ENCODE measurements at places on chromosomes 6 and 20.

- DNase-seq = no peak
Measured at GRCh38 chr20:31605902-31606803, 1.1 kb downstream of the ID1 start.

DNA sequence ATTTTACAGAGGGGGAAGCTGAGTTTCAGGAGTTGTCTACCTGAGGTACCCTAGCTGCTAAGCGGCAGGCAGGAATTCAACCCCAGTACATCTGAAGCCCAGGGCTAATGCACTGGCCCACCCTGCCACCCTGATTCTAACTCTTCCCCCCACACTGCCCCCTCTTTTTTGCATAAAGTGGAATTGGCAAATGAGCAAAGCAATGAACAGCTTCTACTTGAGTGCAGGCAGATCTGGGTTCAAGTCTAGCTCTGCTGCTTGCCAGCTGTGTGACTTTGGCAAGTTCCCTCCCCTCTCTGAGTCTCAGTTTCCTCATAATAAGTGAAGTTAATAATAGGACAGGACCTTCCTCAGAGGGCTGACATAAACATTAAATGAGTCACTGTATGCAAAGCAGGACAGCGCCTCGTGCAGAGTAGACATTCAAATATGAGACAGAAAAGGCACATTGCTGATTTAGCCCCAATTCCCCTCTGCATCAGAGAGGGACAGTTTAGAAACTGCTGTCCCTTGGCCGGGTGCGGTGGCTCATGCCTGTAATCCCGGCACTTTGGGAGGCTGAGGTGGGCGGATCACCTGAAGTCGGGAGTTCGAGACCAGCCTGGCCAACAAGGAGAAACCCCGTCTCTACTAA is 4.7 kb downstream of the ADA start:
- no peak for DNase-seq

DNA sequence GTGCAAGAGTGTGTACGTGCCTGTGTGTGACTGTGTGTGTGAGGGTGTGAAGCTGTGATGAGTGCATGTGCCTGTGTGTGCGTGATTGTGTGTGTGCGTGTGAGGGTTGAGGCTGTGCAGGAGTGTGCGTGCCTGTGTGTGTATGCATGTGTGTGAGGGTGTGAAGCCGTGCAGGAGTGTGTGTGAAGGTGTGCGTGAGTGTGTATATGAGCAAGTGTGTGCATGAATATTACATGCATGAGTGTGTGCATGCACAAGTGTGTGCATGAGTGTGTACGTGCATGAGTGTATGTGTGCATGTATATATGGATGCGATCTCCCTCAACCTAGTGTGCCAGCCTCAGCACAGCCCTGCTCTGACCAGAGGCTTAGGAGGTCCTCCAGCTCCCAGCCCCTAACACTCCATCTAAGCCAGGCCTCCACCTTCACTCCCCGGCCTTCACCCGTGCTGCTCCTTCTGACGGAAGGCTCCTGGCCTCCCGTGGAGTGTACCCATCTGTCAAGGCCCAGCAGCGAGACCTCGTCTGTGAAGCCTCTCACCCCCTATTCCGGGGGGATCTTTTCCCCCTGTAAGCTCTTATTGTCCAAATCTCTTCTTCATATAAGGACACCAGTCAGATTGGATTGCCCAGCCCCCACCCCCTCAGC is 19.9 kb upstream of the PHACTR3 start:
- DNase-seq = no peak

DNA sequence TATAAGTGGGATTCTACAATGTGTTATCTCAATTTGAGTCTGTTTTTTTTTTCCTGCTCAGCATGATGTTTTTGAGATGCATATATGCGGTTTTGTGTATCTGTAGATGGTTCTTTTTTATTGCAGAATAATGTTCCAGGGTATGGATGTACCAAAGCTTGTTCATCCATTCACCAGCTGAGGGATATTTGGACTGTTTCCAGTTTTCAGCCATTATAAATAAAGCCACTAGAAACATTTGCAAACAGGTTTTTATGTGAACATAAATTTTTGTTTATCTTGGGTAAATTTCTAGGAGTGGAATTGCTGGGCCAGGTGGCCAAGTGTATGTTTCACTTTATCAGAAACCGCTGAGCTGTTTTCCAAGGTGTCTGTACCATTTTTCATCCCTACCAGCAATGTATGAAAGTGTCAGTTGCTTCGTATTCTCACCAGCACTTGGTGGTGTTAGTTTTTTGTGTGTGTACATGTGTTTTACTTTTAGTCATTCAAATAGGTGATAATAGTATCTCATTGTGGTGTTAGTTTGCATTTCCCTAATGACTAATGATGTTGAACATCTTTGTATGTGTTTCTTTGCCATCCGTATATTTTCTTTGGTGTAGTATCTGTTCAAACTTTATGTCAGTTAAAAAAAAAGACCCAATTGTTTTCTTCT is 124.2 kb downstream of the CEBPB start:
- no peak for DNase-seq

- DNase-seq = no peak
Measured at GRCh38 chr6:151475653-151476523, 17.9 kb upstream of the CCDC170 start.

- no peak for DNase-seq
Measured at GRCh38 chr6:126204126-126204525, 135.8 kb upstream of the CENPW start.

- DNase-seq = no peak
Measured at GRCh38 chr6:130057495-130057894, 39.1 kb downstream of the L3MBTL3 start.

DNA sequence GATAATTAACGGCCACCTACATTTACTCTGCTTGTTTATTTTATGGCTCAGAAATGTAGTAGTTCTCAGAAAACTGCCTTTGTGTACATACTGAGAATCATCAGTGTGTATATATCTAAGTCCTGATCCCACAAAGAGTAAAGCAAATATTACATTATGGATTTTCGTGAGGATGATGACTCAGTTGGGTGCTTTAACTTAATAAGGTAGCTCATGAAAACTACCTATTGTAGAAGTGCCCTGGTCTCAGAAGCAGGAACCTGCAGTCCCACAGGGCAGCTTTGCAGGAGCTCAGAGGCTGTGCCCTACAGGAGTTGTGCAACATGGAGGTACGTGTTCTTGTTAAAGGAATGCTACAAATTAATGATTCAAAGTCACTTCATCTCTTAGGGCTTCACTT is 108.2 kb downstream of the PLG start:
- no peak for DNase-seq

DNA sequence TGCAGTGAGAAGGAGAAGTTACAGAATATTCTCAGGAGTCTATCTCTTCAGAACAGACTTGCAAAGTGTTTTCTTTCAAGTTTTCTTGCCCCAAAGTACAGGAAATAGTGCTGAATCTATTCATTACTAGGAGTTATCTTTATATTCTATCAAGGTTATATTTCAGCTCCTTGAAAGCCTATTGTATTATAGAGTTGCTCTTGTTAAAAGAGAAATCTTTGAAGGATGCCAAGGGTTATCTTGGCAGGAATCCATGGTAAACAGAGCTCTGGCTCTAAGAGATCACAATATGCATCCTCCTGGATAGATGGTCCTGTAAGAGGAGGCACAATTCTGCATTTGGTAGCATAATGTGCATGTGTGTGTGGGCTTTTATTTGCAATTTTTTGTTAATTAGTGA is 21.2 kb upstream of the SNRPB2 start:
- no peak for DNase-seq

GRCh38 chr6:24936641-24937317 is 1.0 kb upstream of the RIPOR2 start:
- no peak for DNase-seq

DNA sequence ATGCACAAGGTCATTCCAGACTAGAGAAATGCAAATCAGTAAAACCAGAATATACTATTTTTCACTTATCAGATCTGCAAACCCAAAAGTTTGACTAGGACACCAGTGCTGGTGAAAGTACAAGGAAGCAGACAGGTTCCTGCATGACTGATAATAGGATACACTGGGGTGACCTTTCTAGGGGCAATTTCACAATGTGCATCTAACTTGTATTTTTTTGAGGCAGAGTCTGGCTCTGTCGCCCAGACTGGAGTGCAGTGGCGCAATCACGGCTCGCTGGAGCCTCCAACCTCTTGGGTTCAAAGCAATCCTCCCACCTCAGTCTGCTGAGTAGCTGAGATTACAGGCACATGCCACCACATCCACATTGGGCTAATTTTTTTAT is 11.4 kb downstream of the COMMD7 start:
- DNase-seq = no peak

DNA sequence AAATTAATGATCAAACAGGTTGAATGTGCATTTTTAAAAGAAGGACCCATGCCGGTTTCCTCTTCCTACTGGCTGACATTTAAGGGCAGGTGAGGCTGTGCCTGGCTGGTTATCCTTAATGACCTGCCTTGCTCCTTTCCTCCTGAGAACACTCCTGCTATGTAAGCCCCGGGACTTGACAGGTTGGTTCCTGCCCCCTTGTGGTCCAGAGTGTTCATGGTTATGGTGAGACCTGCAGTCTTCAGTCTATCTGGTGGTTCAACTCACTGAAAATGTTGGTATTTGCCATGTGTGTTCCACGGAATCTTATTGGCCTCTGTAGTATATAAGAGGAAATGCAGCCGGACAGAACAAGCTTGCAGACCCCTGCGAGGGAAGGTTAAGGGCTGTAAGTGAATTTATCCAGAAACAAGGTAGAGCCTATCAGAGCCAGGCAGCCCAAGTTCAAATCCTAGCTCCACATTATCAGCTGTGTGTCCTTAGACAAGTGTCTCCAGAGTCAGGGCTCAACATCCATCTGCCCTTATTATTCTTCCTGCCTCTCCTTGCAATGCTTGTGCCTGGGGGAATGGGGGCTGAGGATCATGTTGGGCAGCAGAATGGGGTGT is 5.2 kb upstream of the BPIFA3 start:
- peak; percentile 5 for DNase-seq

DNA sequence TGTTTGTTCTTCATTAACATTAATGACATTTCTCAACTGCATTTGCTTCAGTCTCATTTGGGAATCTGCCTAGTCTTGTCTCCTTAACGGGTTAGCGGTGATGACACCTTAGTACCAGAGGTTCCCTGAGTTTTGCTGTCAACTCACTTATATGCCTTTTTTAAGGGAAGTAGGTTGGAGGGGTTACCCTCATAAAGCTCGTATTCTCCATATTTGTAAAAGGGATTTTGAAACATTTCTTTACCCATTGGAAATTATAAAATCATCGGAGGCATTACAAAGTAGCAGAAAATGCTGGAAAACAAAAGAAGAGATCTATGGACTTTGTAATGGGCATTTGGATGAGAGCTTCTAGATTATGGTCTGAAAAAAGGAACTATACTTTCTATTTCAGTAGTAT is 88.7 kb upstream of the PRDM1 start:
- no peak for DNase-seq

GRCh38 chr6:42185597-42185996 is 9.2 kb downstream of the GUCA1B start:
- no peak for DNase-seq

GRCh38 chr6:86355271-86355670 is 582.1 kb upstream of the HTR1E start:
- DNase-seq = no peak

DNA sequence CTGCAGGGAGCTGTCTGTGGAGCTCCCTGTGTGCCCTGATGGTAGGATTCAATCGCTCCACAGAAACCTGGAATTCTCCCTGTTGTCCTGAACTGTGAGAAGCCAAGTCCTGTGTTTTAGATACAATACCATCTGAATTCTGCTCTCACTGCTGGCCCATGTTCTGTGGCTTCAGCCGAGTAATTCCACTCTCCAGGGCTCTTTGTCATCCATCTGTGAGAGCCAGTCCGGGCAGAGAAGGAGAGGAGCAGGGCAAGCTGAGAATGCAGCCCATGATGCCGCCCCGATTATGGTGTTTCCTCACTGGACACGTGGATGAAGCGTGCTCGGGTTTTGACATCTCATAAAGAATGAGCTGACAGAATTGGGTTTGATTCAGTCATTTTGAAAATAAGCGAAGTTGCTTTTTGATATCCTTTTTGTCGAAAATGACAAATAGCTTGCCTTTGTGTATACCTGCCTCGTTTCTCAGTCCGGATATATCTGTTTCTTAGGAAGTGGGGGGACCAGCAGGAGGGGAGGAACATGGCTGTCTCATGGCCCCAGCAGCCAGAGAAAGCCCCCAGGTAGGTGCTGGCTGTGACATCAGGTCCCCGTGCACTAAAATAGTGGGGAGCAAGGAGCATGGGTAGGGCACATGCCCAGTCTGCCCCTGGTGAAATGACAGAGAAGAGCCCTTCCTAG is 8.2 kb upstream of the CD93 start:
- no peak for DNase-seq

DNA sequence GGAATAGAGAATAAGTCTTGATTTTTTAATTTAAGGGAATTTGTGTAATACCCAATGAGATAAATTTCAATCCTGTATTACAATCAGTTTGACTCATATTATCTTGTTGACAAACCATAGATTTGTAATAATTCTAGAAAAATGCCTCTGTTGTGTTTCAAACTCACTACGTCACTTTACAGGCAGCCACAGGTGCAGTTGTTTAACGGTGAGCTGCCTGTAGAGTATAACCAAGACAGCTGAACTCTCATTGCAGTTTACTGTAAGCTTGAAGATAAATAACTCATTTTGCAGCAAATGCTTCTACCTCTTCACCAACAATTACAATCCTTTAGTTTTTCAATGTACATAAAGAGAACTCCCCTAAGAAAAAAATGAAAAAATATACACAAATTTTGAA is 114.3 kb downstream of the PRKN start:
- no peak for DNase-seq

DNA sequence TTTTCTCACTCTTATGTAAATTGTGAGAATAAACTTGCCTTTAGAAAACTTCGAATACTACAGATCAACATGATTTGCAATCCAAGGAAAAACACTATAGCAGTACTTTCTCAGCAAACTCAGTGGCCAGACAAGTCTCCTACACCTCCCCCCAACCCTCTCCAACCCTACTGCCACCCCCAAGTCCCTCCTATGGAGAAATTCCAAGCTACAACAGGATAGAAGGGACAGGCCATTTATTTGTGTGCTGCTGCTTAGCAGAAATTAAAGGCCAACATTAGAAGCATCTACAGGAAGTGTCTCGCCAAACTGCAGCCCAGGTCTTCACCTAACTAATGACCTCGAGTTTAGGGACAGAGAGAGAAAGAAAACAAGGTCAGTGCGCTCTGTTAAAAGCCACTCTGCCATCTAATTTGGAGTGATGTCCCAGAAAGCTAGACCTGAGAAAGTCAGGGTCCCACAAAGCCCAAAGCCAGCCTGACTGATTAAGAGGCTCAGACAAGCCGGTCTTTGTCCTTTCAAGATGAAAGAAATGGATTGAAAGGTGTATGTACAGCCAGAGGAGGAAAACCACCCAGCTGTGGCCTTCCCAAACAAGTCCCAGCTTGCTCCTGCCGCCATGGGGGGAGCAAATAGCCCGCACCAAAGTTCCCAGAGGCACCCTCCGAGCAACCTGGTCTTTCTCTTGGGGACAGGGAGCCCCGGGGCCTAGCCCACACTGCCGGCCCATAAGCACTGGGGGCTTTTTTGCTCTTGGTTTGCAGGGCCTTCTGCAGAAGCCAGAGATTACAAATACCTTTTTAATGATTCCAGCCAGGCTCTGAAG is 3.4 kb downstream of the BMP7 start:
- no peak for DNase-seq

GRCh38 chr6:7617801-7618764 is 28.1 kb downstream of the SNRNP48 start:
- DNase-seq = peak; percentile 35

Measured in kidney epithelial cell (primary cell).